ENCODE measurements at places on chromosomes 4 and X.

- no peak for DNase-seq
These were observed 670.1 kb upstream of the LCORL start for GRCh38 chr4:18691431-18692200.

GRCh38 chr4:8308144-8308543, 38.6 kb downstream of the HTRA3 start:
- DNase-seq: no peak

DNA sequence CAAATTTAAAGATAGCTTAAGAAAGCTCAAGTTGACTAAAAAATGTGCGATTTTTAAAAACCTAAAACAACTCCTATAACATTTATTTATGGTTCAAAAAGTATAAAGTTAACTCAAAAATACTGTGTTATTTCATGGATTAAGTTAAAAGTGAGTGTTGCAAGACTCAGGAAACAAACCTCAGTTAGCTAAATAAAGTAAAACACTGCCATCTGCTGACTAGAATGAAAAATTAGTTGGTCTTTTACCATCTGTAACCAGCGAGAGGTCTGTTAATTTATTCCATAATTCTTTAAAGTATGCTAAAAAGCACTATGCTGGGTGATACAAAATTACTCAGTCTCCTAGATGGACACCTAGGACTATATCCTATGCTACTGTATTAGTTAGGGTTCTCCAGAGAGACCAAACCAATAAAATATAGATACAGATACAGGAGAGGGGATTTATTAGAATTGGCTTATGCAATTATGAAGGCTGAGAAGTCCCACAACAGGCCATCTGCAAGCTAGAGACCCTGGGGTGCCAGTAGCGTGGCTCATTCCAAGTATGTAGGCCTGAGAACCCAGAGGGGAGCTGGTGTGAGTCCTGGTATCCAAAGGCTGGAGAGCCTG, 4.9 kb upstream of the WDFY3 start:
- no peak for DNase-seq

- no peak for DNase-seq
These were observed 47.7 kb upstream of the FAM9A start for GRCh38 chrX:8848911-8849310.

DNA sequence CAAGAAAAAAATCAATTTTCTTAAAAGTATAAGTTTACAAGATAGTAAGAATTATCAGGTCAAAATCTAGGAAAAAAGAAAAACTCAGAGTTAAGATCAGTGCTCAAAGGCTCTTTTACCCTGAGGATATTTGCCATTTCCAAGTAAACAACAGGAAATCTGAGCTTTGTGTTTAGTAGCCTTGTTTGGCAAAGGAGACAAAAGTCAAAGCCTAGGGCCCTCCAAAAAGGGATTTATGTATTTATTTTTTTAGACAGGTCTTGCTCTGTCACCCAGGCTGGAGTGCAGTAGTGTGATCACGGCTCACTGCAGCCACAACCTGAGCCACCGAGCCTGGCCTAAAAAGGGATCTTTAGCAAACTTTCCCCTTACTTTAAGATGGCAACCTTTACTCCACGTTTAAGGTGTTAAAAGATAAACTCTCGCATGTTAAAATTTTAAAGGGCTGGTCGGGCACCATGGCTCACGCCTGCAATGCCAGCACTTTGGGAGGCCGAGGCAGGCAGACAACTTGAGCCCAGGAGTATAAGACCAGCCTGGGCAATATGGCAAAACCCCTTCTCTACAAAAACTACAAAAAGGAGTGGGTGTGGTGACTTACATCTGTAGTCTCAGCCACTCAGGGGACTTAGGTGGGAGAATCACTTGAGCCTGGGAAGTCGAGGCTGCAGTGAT, 21.3 kb upstream of the OPHN1 start:
- no peak for DNase-seq

DNA sequence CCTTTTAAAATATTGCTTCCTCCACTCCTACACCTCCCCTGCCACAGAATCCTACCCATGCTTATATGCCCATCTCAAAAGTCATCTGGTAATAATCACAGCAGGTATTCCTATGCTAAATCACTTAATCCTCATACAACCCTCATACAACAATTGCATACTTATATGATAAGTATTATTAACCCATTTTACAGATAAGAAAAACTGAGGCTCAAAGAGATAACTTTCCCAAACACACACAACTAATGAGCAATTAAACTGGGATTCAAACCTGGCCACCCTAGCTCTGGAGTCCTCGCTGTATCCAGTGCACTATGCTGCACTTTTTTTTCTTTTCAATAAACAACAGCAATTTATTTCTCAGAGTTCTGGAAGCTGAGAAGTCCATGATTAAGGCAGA, 99.8 kb upstream of the TSPAN5 start:
- DNase-seq: no peak

DNA sequence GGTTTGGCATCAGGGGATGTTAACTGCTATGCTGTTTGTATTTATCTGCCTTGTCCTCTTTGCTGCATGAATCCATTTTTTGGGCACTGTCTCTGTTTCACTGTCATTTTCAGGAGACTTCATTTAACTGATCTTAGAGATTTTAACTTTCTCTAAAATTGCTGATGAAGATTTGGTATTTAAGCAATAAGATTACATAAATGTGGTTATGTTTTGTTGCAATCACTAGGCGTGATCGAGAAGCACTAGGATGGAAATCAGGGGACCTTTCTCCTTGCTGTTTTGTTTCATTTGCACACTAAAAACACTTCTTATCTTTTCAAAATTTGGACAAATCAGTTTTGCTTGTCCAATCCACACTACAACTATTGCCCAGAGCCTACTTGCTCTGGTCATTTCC, 15.4 kb downstream of the CXCL2 start:
- DNase-seq: no peak

DNA sequence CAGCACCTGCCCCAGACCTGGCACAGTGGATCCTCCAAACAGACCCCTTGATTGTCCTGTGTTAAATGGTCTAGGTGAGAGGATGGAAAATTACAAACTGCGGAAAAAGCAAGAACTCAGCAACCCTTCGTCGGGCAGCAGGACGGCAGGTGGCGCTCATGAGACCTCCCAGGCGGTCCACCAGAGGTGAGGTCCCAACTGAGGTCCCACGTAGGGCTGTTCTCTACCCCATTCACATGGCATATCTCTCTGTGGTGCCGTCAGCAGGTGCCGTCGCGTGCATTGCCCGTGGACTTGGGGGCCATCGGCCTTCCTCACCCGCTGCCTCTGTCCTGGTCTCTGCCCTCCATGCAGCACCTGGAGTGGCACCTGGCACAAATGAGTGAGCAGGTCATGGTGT, 88.2 kb downstream of the CRMP1 start:
- DNase-seq: no peak

DNA sequence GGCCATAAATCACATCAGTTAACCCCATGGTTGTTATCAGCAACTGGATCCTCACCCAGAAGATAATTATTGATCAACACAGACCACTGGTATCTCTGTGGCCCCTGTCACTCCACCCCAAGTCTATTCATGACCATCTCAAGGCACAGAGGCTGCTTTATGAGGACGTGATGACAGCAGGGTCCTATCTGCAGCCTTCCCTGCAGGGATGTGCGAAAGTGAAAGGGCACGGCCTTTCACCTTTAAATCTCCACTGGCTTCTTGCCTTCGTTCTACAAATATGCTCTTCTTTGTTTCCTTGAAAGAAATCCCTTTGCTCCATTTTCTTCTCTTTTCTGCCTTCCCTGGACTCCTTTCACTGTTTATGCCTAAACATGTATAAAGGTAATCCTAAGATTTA, 170.6 kb upstream of the EDNRA start:
- DNase-seq: no peak

DNA sequence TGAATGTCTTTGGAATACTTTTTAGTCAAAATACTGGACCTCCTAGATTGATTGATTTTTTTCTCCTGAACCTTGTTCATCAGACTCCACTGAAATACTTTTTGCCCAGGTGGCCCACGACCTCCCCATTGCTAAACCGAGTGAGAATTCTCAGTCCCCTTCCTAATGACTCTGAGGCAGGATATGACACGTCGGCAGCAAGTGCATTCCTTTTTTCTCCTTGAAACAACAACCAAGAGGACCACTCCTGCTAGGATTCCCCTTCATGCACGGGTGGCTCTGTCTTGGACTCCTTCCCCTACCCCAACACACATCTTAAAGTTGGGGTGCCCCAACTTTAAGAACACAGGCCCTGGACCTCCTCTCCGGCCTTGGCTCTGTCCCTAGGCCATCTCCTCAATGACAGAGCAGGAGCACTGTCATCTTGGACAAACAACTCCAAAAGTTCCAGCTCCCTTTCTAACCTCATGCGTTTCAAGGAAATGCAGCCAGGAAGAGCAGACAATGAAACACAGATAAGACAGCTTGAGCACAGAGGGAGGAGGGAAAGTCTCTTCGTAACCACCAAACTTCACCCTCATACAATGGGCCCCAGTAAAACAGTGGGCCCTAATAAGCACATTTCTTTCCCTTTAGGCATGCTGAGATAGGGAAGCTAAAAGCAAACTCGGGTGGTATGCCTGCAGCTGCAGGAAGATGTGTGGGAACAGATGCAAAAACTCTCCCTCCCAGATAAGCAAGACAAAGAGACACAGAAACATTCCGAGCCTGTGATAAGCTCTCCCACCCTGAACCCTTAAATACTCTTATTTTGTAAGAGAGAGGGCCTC, 33.9 kb downstream of the ZBTB49 start:
- DNase-seq: no peak

- DNase-seq: no peak
These were observed 18.6 kb downstream of the SHOX start for GRCh38 chrX:649166-649565.

DNA sequence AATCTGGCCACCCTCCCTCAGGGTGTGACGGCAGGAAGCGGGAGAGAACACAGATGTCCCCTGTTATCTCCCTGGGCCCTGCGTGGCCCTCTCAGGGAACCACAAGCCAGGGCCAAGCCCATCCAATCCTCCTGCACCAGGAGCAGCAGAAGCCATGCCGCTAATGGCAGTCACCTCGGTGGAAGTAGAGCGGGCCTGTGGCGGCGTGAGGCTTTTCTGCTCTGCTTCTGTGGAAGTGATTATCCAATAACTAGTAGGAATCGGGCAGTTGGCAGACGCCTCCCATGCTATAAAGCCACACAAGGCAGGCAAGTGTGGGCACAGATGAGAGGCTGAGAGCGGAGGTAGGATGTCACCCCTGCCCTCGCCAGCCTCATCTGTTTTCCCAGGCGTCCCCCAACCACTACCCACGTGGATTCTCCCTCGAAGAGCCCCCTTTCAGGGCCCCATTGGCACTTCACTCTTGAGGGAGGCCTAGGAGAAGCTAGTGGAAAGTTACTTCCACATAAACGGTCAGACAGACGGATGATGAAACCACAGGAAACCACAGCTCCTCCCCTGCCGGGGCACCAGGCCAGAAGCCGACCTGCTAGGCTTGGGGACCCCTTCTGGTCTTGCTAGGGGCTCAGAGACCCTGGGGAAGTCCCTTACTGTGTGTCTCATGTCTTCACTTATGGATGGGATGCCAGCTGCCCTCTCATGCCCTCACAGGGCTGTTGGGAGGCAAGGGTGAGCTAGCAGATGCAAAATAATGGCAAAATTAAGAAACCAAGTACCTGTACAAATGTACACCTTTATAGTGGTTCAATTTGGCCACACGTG, 18.8 kb upstream of the TMSB4X start:
- DNase-seq: peak; percentile 88

DNA sequence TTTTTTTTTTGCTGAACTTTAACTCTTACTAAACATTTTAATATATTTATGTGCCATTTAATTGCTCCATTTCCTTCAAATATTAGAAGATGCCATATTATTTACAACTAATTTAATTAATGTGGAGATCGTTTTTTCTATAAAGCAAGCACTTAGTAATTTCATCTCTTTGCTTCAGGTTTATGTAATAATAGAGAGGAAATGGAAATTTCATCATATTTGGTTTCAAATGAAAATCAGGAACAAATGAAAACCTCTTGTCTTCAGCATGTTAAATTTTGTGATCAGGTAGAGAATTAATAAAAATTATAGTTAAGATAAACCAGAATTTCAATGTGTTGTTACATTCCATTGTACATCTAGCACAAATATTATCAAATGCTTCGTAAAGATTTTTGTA, 120.1 kb downstream of the SYNPO2 start:
- no peak for DNase-seq

GRCh38 chr4:150176547-150176946, 98.3 kb downstream of the DCLK2 start:
- no peak for DNase-seq

Measured in T-helper 1 cell (primary cell).